PC-3 (cell line): ENCODE measurements at places on chromosomes 12 and 14. TPM values are rescaled to one million over a fixed set of nuclear protein-coding genes. Genes with fewer than 3 reads are reported as not detected.

DNA sequence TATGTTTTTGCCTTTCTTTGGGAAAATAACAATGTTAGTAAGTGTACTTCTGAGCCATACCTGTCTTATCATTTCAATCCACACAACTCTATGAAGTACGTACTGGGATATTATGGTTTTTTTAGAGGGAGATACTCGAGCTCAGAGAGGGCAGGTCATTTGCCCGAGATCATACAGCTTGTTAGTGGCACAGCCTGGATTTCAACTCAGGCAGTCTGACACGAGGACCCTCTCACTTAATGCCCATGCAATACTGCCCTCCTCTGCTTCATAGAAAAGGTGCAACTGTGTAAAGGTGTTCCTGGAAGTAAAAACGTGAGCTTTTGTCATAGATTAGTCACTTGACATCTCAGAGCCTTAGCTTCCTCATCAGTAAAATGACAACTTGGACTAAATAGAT, 128.0 kb downstream of the NDUFA12 start:
- DNase-seq: peak; percentile 58

DNA sequence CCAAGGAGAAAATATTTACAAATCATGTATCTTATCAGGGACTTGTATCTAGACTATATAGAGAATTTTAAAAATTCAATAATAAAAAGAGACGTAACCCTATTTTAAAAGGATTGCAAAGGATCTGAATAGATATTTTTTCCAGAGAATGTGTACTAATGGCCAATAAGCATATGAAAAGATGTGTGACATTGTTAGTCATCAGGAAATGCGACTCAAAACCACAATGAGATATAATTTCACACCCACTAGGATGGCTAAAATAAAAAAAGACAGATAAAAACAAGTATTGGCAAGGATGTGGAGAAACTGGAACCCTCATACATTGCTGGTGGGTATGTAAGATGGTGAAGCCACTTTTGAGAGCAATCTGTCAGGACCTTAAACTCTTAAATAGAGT, 141.9 kb upstream of the BMP4 start:
- peak; percentile 57 for DNase-seq

Gene FAM222A
- 11.7 and 15.3 TPM in 2 replicates for total RNA-seq

DNA sequence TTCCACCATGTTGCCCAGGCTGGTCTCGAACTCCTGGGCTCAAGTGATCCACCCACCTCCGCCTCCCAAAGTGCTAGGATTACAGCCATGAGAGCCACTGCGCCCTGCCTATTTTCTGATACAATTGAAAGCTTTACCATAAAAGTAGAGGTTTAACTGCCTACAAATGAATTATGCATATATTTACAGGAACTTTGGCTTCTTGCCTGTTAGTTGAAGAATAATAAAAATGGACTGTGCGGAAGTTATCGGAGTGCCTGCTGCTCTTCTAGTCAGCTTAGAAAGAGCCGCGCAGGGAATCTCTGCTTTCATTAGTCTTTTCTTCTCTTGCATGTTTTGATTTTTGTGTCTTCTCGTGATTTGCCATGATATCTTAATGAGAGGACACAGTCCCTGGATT, 34.5 kb downstream of the PPP2R5C start:
- DNase-seq: no peak

Gene OTOGL
- total RNA-seq: 0.44 and 3.1 TPM in 2 replicates

GRCh38 chr14:87866116-87866515, 126.9 kb downstream of the GALC start:
- no peak for DNase-seq

DNA sequence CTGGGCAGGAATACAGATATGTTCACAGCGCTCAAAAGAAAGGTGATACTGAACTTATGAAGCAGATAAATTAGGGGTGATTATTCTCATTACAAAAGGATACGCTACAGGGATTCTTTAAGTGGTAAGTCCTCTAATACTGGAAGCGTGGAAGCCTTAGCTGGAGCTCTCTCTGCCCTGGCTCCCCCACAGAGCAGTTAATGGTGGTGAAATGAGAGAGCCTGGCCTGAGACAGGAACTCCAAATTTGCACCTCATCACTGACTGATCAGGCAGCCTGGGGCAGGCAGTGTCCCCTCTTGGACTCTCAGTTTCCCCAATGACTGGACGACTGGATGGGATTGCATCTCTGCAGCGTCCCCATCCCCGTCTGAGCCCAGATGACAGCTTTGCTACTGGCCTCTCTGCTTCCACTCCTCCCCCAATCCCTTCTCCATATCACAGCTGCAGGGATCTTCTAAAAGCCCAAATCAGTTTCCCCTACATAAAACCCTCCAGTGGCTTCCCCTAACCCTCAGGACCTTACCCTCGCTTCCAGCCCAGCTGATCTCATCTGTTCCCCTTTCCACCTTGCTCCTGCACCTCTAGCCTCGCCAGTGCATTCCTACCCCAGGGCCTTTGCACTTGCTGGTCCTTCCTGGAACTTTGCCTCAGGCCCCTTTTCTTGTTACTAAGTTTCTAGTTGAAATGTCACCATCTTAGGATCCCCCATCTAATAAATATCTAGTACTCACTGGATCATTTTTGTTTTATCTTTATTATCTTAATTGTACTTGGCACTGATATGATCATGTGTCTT, 171.7 kb upstream of the LHX5 start:
- DNase-seq: no peak

Gene CLEC1B
- not detected in 2 replicates for total RNA-seq

Gene LMO3
- 2.3 TPM in 1 of 2 replicates, not detected in the other for total RNA-seq

Gene KRT71
- not detected in 2 replicates for total RNA-seq

DNA sequence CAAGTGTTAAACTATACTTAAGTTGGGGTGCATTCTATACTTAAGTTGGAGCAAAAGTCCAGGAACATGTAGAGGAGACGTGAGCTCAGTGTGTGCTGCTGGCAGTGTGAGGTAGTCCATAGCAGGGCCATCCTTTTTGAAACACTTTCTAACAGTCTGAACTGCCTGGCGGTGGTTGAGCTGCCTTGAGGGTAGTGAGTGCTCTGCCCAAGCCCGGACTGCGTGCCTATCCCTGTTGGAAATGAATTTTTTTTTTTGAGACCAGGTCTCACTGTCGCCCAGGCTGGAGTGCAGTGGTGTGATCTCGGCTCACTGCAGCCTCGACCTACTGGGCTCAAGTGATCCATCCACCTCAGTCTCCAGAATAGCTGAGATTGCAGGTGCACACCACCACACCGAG, 14.1 kb downstream of the KCNH3 start:
- DNase-seq: no peak

Gene RNF212B
- total RNA-seq: not detected in 2 replicates

GRCh38 chr14:100994082-100994481, 90.6 kb upstream of the RTL1 start:
- DNase-seq: peak; percentile 75

- DNase-seq: no peak
Observed at GRCh38 chr12:17110316-17110715, 504.4 kb upstream of the LMO3 start.

DNA sequence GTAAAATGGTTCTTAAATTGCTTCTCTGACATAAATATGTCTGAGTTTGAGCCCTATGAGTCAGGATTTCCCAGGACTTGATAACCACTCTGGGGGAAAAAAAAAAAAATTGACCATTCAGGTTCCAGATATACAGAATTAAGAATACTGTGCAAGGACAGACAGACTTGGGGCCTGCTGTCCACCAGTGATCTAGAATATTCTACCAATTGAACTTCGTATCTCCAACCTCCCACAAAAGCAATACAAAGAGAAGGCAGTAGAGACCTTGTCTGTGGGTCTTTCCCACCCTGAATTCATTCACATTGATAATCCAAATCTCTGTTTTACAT, 4.1 kb downstream of the SINHCAF start:
- peak; percentile 12 for DNase-seq

Gene SYCP3
- not detected in 2 replicates for total RNA-seq

Gene PSMA6
- 307 and 308 TPM in 2 replicates for total RNA-seq

- DNase-seq: no peak
Observed at GRCh38 chr12:95870897-95871296, 12.1 kb downstream of the SNRPF start.

Gene BRAP
- 18.0 and 24.7 TPM in 2 replicates for total RNA-seq

- no peak for DNase-seq
Observed at GRCh38 chr12:47102406-47102805, 22.6 kb upstream of the AMIGO2 start.

- peak; percentile 49 for DNase-seq
Observed at GRCh38 chr12:1500095-1500801, 94.1 kb downstream of the FBXL14 start.

GRCh38 chr14:68670359-68670715, 122.5 kb downstream of the ZFP36L1 start:
- no peak for DNase-seq

Gene KLRC1
- not detected in 2 replicates for total RNA-seq

GRCh38 chr12:104243971-104244370, 28.4 kb downstream of the TXNRD1 start:
- no peak for DNase-seq

DNA sequence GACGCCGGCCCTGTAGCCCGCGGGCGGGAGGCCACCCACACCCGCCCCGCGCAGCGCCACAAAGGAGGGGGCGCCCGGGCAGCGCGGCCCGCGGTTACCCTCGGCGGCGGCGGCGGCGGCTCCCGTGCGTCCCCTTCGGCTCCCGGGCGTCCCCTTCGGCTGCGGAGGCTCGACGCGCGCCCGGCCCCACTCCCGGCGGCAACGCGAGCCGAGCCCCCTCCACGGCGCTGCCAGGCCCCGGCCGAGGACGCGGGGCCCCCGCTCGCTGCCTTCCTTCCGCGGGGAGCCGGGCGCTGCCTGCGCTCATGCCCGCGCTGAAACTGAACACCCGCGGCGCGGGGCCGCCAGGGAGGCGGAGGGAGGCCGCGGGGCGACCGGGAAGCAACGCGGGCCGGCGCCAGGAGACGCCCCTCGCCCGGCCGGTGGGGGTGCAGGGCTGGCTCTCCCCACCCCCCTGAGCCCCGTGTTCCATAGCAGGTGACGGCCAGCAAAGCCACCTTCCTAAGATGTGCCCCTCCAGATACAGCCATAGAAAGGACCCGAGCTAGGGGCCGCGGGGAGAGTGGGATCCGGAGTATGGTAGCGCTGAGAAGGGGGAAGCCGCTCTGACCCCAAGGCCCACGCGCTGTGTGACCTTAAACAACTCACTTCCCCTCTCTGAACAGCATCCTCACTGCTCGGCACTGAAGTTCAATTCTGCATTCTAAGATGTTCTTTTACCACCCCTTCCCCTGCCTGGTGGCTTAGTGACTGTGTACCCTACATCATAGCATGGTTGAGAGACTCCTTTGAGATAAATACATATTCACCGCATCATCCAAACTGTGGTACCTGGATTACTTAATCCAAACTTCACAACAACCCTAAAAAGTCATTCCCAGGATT, 42.8 kb downstream of the KDM2B start:
- peak; percentile 29 for DNase-seq

Gene TNFRSF1A
- total RNA-seq: 95.1 and 97.4 TPM in 2 replicates

- DNase-seq: no peak
Observed at GRCh38 chr14:22613736-22614239, 15.7 kb downstream of the ABHD4 start.

Gene NUBPL
- 9.0 and 14.9 TPM in 2 replicates for total RNA-seq

- DNase-seq: no peak
Observed at GRCh38 chr12:26966842-26967241, 28.6 kb downstream of the FGFR1OP2 start.

DNA sequence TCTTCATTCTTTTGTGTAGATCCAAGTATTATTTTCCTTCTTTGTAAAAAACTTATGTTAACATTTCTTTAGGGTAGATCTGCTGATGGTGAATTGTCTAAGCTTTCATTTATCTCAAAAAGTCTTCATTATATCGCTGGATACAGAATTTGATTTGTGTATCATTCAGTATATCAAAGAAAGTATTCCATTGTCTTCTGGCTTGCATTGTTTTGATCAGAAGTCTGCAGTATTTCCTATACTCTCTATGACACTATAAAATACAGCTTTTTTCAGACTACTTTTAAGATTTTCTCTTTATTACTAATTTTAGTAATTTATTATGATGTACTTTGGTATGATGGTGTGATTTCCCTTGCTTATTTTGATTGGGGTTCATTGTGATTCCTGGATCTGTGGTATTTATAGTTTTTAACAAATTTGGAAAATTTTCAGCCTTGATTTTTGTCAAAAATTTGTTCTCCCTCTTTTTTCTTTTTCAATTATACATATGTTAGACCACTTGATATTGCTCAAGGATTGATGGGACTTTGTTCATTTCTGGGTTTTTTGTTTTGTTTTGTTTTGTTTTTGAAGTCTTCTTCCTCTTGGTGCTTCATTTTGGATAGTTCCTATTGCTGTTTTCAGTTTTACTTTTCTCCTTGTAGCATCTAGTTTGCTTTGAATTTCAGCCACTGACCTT, 176.5 kb downstream of the ZFP36L1 start:
- DNase-seq: peak; percentile 25

DNA sequence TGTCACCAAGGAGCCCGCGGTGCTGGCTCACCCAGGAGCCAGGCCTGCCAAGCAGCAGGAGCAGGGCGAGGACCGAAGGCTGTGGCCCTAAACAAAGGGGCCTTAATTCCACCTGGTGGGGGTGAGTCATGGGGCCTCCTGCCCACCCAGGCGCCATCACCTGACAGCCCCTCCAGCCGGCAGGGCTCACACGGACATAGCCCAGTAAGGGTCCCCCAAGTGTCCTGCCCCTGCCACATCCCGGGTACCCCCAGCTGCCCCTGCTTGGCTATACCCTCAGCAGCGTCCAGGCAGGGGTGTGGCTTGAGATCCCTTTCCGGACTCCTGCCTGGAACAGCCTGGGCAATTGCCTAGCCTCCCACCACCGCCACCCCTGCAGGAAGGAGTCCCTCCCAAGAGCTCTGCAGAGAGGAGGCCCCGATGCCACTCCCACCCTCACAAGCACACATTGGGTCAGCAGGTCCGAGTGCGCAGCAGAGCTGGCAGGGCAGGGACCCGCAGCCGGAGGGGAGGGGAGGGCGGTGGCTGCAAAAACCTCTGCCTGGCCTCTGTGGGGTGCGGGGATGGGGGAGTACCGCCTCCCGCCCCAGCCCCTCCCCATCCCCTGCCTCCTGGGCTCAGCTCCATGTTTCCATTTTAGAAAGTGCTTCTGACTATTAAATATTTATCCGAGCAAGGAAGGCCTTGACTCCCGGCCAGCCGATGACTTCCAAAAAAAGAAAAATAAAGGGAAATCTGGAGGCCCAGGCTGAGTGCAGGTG, 4.6 kb downstream of the AHNAK2 start:
- DNase-seq: peak; percentile 99

DNA sequence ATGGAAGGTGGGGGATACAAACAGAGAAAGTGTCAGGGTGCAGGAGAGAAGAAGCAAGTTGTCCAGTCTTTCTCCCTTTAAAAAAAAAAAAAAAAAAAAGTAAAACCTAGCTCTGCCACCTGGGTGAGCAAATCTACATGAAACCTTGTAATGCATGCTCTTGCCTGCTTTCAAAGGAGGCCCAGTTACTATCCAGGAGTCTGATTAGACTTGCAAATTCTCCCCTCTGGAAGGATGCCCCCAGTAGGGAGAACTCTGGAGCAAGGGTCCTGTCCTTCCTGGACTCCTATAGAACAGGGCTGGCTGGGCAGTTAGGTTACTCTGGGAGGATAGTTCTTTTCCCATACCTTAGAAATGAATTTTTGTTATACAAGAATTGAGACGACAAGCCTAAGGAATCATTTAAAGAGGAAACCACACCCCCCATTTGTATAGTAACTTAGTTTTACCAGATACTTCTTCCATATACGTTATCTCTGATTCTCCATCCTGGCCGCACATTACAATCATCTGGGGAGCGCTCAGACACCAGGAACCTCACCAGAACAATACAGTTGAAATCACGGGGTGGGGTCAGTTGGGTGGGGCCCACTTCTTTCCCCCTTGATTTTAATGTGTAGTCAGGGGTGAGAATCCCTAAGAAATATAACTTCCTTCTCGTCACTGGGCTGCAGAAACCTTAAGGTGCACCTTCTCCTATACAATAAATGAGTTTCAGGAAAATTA, 30.5 kb downstream of the RAB35 start:
- DNase-seq: no peak
